ENCODE measurements at places on chromosomes 11 and 22. TPM values are rescaled to one million over a fixed set of nuclear protein-coding genes. Genes with fewer than 3 reads are reported as not detected.

CST6 gene
- total RNA-seq = not detected

GRCh38 chr11:699116-699508, 3.5 kb downstream of the TMEM80 start:
- no peak for DNase-seq
- peaks cover 27% of the 10 kb centered on the region for H3K4me1 ChIP-seq
- peaks cover 17% of the 10 kb centered on the region for H3K36me3 ChIP-seq
- H3K4me3 ChIP-seq = no peak overlapping the region

C11orf42 gene
- total RNA-seq = not detected

IFITM10 gene
- total RNA-seq = 4.3 TPM

CENPM gene
- 3.2 TPM for total RNA-seq

- no peak overlapping the region for H3K4me3 ChIP-seq
- no peak for DNase-seq
- peaks cover 19% of the 10 kb centered on the region for H3K4me1 ChIP-seq
- no peaks in the 10 kb centered on the region for H3K36me3 ChIP-seq
Observed at GRCh38 chr11:43573873-43574272, 106.7 kb upstream of the HSD17B12 start.

NR1H3 gene
- total RNA-seq = 13.7 TPM

- no peaks in the 10 kb centered on the region for H3K27me3 ChIP-seq
- H3K4me3 ChIP-seq = no peak overlapping the region
- no peak for DNase-seq
- H3K27ac ChIP-seq = no peak overlapping the region
- no peaks in the 10 kb centered on the region for H3K36me3 ChIP-seq
- no peaks in the 10 kb centered on the region for H3K4me1 ChIP-seq
Observed at GRCh38 chr11:2432171-2432621, 12.1 kb downstream of the TRPM5 start.

DNA sequence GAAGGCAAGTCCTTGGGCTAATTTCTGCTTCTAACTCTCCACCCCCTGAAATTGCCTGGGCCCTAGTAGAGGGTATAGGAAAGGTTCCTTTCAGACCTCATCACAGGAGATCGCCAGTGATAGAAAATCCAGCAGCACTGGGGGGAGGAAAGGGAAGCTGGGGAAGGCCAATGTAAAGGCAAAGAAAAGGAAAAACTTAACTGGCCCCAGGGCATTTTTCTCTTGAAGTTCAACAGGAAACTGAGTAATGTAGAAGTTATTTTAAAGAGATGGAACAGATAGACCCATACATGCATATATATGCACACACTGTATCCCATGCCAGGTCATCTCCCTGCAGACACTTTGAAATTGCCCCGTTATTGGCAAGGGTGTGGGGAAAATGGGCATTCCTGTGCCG, 134.0 kb downstream of the TRIM44 start:
- H3K27me3 ChIP-seq = no peaks in the 10 kb centered on the region
- no peaks in the 10 kb centered on the region for H3K36me3 ChIP-seq
- H3K4me3 ChIP-seq = no peak overlapping the region
- DNase-seq = no peak
- H3K4me1 ChIP-seq = peaks cover 56% of the 10 kb centered on the region
- no peak overlapping the region for H3K27ac ChIP-seq

DNA sequence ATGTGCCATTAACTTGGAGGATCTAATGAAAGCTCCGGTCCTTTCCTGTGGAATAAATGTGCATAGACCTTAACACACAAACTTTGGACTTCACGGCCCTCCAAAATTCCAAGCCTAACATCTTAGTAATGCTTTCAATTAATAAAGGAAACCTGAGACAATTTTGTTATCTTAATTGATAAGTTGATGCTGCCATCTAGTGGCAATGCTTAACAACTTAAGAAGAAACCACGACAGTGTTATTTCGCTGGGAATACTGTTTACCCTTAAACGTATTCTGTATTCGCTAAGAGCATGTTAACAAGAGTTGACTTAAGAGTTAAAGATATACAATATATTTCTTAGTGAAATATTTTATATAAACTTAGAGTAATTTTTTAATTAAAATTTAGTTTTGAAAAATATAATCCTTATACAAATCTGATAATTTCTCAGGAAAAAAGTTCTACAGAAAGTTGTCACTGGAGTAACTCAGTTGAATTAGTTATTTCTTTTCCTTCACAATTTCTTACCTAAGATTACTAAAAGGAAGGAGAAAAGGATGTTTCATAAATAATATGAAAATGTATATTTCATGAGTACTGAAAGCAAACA, 35.0 kb upstream of the OR9G4 start:
- no peak overlapping the region for H3K27ac ChIP-seq
- H3K27me3 ChIP-seq = no peaks in the 10 kb centered on the region
- no peak for DNase-seq
- no peaks in the 10 kb centered on the region for H3K4me1 ChIP-seq
- H3K36me3 ChIP-seq = no peaks in the 10 kb centered on the region
- H3K4me3 ChIP-seq = no peak overlapping the region

GRCh38 chr11:129035244-129035643, 92.6 kb upstream of the TP53AIP1 start:
- H3K36me3 ChIP-seq = peaks cover 14% of the 10 kb centered on the region
- no peaks in the 10 kb centered on the region for H3K27me3 ChIP-seq
- no peaks in the 10 kb centered on the region for H3K4me1 ChIP-seq
- no peak overlapping the region for H3K27ac ChIP-seq
- no peak for DNase-seq

DNA sequence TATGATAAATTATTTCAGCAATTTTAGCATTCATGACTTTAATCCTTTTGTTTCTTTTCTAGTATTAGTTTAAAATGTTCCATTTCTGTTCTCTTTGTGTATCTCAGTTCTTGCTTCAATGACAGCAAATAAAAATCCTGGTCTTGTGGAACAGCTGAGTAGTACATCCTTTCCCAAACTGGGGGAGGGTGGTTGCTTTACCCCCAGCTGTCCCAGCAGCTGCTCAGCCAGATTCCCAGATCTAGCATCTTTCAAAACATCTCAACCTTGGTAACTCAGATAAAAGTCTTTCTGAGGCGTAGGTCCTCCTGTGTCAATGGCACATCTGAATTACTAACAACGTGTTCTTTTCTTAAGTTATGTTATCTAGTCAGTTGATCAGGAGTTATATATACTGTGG, 72.2 kb upstream of the GRK2 start:
- H3K4me1 ChIP-seq = peaks cover 8% of the 10 kb centered on the region
- peaks cover 39% of the 10 kb centered on the region for H3K36me3 ChIP-seq
- no peak for DNase-seq
- no peak overlapping the region for H3K4me3 ChIP-seq
- H3K27me3 ChIP-seq = no peaks in the 10 kb centered on the region

DNA sequence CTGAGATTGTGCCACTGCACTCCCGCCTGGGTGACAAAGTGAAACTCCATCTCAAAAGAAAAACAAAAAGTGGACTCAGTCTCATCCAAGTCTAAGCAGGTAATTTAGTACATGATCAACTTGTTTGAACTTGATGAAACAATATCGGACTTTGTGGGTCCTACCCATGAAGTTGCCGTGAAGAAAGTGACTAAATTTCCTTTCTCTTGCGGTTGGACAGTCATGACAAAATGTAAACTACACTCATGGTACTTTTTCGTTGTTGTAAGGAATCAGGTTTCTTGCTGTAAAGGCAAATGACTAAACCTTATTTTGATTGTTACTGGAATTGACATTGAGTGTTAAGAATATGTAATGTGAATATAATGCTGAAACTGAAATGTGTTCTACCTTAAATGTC, 164.5 kb upstream of the PLET1 start:
- H3K36me3 ChIP-seq = no peaks in the 10 kb centered on the region
- no peak overlapping the region for H3K27ac ChIP-seq
- no peaks in the 10 kb centered on the region for H3K4me1 ChIP-seq

OSBPL5 gene
- total RNA-seq = 18.3 TPM

DNA sequence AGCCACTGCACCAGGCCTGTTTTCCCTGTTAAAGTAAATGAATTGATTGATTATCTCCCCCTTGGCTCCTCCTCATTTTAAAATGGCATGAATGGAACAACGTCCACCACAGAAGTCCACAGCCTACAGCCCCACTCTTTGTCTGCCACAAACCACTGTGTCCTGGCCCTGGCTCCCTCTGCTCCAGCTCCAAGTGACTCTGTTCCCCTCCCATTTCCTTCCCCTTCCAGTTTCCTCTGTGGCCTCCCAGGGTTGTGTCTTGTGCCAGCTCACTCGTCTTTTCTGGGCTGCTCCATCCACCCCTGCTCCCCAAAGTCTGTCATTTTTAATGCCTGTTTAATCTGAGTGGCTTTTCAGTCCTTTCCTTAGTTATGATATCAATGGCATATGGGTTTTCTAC, 52.4 kb upstream of the CD5 start:
- no peak for DNase-seq
- no peaks in the 10 kb centered on the region for H3K27me3 ChIP-seq
- no peak overlapping the region for H3K4me3 ChIP-seq
- peaks cover 44% of the 10 kb centered on the region for H3K4me1 ChIP-seq
- no peak overlapping the region for H3K27ac ChIP-seq
- no peaks in the 10 kb centered on the region for H3K36me3 ChIP-seq

MMP27 gene
- not detected for total RNA-seq

KRTAP5-10 gene
- total RNA-seq = not detected

DNA sequence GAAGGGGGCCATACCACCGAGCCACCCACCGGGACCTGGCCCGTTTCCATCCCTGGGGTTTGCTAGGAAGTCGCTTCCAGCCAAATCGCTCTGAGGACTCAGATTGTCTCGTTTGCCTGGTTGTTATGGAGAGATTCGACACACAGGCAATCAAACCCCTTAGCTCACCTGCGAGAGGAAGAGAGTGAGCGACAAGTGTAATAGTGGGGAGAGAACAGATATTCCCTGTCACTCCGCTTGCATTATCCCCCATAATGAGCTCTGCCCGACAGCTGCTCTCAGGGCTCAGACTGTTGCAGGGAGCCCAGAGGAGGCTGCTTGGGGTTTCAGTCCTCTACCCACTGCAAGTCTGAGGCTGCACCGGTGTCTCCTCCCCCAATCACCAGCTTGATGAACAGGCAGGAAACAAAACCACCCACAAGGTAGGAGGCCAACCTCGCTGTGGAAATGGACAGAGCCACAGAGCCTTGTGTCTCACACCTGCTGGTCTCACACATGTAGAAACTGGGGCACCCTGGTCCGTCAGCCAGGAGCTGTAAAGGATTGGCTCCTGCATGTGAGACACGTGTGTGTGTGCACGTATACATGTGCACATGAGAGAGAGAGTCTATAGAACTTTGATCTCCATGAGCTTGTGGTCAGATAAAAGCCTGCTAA, 351.1 kb downstream of the BUD13 start:
- no peak overlapping the region for H3K4me3 ChIP-seq
- DNase-seq = no peak
- H3K27ac ChIP-seq = no peak overlapping the region
- peaks cover 6% of the 10 kb centered on the region for H3K27me3 ChIP-seq
- peaks cover 2% of the 10 kb centered on the region for H3K4me1 ChIP-seq

NXPE2 gene
- not detected for total RNA-seq

EHF gene
- not detected for total RNA-seq

DNA sequence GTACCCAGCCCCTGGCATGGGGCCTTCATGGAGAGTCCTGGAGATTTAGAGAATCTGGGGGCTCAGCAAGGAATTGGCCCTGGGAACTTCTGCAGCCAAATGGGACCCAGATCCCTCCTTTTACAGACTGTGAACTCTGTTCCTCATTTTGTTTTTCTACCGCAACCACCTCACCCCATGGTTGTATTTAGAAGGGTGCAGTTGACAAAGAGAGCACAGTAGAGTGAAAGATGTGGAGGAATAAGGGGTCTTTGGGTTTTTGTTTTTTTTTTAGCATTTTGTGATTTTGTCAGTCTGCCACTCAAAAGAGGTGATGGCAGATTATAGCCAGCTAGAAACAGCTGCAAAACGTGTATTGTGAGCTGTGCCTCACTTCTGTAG, 1.9 kb downstream of the ZNF74 start:
- peak overlapping the region; percentile 91 for H3K4me3 ChIP-seq
- H3K4me1 ChIP-seq = peaks cover 52% of the 10 kb centered on the region
- H3K27ac ChIP-seq = peak overlapping the region; percentile 67
- no peaks in the 10 kb centered on the region for H3K36me3 ChIP-seq

OR4C5 gene
- total RNA-seq = not detected

CPT1B gene
- total RNA-seq = 97.5 TPM

ARHGAP32 gene
- 7.8 TPM for total RNA-seq

ARHGAP42 gene
- 0.83 TPM for total RNA-seq

DNA sequence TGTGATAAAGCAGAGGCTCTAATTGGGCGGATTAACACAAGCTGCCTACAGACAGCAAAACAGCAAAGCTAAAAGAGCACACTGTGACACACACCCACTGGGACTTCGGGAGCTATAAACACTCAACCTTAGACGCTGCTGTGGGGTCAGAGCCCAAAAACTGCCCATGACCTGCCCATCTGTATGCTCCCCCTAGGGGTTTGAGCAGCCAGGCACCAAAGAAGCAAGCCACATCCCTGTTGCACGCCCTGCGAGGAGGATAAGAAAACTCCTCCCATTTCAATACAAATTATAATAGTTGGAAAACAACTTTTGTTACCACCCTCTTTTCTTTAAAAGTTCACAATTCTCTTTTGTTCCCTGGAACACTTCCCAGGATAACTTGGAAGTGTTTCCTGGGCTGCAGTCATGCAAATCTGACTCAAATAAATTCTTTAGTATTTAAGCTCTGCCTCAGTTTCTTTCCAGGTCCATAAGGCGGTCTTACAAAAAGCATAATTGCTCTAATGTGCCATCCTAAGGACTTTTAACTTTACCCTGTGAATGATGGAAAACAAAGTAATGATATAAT, 86.4 kb downstream of the DLG2 start:
- no peaks in the 10 kb centered on the region for H3K27me3 ChIP-seq
- no peak overlapping the region for H3K4me3 ChIP-seq
- H3K36me3 ChIP-seq = peaks cover 4% of the 10 kb centered on the region
- no peaks in the 10 kb centered on the region for H3K4me1 ChIP-seq
- H3K27ac ChIP-seq = no peak overlapping the region
- DNase-seq = no peak

DNA sequence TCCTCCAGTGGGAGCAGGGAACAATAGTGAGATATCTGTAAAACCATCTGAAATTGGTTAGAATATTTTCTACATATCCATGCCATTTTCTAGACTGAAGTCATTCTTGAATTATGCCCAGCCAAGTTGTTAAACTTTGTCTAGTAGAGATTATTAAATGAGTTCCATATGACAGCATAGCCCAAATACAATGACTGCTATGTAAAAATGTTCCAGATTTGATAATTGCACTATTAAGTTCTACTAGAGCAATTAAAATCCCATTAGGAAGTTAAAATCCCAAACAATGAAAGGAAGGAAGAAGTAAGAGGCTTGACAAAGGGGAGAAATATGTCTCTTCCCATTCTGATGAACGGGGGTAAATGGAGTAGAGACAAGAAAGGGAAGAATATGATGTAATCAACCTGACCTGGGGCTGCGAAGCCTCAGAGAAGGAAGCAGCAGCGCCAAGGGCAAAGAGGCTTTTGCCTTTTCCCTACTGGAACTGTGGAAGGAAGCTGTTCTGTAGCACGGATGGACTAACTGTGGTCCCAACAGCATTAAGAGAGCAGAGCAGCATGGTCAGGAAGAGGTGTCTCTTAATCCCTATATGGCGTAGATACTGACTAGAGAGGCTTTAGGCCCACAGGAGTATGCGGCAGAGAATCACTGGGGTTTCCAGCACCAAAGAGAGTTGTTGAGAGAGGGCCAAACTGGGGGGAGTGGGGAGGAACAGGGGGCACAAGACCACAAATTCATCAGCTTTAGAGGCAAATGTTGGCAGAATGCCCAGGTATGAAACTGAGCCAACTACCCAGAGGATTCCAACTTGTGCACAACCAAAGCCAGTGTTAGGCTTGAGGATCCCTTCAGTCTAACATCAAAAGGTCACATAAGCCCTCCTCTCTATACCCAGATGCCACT, 26.7 kb downstream of the RRP8 start:
- H3K4me1 ChIP-seq = peaks cover 7% of the 10 kb centered on the region
- H3K27me3 ChIP-seq = no peaks in the 10 kb centered on the region
- H3K36me3 ChIP-seq = peaks cover 21% of the 10 kb centered on the region
- no peak overlapping the region for H3K27ac ChIP-seq

All from naive thymus-derived CD8-positive, alpha-beta T cell (primary cell).